Mucosa of gallbladder (tissue), 1 donor: ENCODE measurements at places on chromosomes 11 and 22.

DNA sequence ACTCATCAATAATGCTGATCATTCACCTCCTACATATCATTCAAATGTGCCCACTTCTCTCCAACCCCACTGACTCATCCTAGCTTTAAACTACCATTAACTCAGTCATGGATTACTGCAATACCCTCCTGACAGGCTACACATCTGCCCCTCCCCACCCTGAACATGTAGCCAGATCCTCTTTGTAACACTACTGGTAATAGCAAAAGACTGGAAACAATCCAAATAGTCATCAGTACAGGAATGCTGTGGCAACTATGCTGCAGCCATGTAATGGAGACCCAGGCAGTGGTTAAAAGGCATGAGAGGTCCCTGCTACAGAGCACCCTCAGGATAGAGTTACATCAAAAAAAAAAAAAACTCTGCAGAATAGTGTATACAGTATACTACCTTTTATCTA lies 16.6 kb downstream of the SLC43A3 start:
- no peak for DNase-seq

DNA sequence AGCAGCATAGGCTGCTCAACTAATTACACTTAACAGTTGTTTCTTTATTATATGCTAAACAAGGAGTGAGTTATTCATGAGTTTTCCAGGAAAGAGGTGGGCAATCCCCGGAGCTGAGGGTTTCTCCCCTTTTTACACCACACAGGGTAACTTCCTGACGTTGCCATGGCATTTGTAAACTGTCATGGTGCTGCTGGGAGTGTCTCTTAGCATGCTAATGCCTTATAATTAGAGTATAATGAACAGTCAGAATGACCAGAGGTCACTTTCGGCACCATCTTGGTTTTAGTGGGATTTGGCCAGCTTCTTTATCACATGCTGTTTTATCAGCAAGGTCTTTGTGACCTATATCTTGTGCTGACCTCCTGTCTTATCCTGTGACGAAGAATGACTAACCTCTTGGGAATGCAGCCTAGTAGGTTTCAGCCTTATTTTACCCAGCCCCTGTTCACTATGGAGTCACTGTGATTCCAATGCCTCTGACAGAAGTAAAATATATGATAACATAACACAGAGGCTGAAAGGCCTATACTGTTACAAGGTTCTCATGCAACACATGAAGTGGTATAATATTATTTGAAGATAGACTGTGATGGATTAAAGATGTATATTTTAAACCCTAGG lies 41.3 kb upstream of the RDX start:
- no peak for DNase-seq

DNA sequence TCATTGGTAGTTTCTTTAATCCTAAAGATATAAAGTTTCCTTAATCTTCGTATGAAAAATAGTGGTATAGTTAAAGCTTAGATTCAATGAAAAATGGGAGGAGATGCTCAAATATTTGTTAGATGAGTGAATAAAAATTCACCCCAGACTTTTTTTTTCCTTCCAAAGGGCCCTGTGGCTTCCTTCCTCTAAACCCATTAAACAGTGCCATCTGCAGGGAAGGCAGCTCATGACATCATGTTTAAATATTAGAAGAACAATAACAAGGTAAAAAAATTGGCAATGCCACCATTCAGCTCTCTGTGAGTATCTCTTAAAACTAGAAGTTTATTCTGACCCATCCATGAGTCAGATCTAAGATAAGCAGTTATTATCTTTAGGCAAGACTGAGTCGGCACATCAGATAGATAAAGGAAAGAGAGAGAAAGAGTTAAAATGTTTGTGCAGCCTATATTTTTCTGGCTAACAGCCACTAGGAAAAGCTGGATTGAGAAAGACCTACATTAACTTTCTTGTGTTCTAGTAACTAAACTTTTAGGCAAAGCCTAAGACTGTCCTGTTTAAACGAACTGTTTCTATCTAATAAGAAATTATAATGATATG lies 19.1 kb upstream of the OOSP1 start:
- peak; percentile 49 for DNase-seq

- DNase-seq: no peak
Measured at GRCh38 chr11:120129570-120129969, 8.3 kb downstream of the TRIM29 start.

GRCh38 chr11:78031629-78032028 lies 8.6 kb upstream of the KCTD14 start:
- DNase-seq: no peak

GRCh38 chr22:37169947-37170688 lies 17.9 kb downstream of the C1QTNF6 start:
- no peak for DNase-seq

DNA sequence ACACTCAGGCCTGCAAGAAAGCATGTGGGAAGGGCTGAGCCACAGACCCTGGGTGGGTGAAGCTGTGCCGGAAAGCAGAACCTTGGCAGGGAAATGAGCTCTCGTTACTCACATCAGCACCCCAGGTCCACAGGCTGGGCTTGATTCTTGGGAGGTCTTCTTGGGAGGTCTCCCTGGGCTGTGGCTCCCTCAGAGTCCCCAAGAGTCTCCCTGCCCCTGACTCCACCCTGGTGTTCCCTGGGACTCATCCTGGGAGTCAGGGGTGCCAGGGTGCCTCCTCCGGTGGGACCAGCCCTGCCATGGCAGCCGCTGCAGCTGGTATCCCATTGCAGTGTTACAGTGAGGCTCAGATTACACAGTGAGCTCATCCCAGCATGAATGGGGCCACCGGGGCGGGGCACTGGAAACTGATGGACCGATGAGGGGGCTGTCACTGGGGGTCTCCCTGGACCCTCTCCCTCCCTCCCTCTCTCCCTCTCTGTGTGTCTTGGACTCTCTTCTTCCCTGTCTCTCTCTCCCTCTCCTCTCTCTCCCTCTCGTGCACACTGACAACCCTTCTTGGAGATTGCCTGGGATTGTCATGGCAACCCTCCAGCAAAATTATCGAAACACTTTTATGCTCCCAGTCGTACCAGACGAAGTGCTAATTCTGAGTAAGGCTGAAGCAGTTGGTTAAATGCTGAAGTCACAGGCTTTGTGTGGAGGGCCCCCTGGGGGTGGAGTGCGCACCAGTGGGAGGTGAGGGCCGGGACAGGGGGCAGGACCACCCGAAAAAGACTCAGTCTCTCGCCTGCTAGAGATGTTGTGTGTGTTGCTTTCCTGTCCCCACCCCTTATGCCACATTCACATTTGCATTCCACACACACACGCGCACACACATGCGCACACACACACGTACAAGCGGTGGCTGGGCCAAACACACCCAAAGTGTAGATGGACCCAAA lies 8.6 kb upstream of the C11orf96 start:
- DNase-seq: no peak

DNA sequence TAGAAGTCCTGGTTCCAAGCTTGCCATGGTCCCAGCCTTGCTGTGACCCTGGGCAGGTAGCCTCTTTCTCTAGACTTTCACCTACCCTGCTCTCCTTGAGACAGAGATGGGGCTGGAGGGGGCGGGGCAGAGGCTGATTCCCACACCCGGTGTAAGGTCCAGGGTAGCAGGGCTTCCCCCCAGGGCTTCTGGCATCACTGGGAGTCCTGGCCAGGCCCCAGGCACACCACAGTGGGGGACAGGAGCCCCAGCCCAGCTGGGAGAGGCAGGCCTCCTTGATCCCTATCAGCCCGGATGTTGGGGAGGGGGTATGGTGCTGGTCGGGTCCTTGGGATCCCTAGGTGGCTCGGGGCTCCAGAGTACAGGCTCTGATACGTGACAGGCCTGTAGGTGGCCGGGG lies 1.7 kb upstream of the NUDT8 start:
- DNase-seq: no peak

GRCh38 chr22:42683578-42684283 lies 34.5 kb upstream of the CYB5R3 start:
- peak; percentile 66 for DNase-seq

DNA sequence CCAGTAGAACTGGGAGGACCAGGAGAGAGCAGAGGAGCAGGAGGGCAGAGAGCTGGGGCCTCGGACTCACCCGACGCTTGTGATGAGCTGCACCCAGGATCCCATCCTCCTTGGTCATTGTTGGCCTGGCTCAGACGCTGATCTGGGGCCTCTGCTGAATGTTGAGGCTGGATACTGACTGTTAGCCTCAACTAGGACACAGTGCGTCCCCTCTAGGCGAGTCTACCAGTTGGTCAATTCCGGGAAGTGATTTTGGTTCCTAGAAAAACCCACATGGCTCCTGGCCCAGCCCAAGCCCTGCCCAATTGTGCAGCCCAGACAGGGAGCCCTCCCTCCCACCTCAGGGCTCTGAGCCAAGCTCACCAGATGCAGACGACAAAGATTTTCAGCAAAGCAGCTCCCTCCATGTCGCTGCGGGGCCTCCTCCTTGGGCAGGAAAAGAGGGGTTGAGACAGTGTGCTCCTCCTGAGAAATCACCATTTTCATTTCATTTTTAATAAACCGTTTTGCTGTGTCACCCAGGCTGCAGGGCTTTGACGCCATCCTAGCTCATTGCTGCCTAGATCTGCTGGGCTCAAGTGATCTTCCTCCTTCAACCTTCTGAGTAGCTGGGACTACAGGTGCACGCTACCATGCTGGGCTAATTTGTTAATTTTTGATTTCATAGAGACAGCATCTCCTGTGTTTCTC lies at the start of gene APOL4:
Gene APOL4, minus strand, starts transcription at position 180 of the 690 bp plus-strand sequence. Its CDS starts 75 bp downstream, at position 105.
- peak; percentile 64 for DNase-seq

GRCh38 chr11:14342906-14343305 lies 16.1 kb downstream of the RRAS2 start:
- no peak for DNase-seq

GRCh38 chr11:66978717-66979116 lies 3.6 kb downstream of the C11orf86 start:
- no peak for DNase-seq

DNA sequence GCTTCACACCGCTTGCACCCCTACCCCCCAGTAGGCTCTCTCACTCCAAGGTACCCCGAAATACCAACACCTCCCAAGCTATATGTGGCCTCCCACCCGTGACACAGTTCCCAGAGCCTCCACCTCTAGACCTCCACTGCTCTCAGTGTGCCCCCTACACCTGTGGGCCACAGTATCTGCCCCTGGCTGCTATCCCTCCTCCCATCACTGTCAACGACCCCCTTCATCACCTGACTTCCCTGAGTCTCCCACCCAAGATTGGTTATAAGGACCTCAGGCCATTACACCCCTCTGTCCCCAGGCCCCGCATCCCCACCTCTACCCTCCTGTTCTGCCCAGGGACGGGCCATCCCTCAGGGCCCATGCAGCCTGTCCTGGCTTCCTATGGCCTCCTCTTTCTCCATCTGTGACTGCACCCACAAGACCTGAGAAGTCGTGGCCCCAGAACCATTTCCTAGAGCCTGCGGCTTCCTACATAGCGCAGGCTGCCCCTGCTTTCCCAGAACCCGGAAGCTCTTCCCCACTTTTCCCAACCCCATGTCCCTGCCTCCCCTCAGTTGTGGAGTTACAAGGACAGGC lies 734 bp downstream of the ACR start:
- no peak for DNase-seq

DNA sequence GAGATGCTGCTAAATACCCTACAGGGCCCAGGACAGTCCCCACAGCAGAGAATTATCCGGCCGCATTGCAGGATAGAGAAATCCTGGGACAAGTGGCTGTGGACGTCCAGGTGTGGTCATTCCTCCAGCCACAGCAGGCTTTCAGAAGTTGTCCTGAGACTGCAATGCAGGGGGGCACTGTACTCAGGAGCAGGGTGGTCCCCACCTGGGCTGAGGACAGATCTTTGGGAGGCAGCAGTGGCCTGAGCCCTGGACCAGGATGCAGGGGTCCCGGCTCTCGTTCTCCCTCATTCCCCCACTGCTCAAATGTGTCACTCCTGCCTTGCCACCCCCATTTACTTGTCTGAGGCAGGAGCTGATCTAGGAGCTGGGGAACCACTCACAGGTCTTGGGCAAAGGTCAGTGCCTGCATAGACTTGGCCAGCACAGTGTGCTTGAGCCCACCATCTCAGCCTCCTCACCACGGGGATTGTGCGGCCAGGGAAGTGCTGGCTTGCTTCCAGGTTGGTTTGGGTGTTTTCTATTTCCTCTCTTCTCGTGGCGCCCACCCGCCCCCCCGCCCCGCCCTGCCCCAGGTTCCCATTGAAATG lies 15.3 kb downstream of the LINC01488 start:
- DNase-seq: no peak

- no peak for DNase-seq
Measured at GRCh38 chr22:48686694-48687302, 1140.9 kb downstream of the BRD1 start.

DNA sequence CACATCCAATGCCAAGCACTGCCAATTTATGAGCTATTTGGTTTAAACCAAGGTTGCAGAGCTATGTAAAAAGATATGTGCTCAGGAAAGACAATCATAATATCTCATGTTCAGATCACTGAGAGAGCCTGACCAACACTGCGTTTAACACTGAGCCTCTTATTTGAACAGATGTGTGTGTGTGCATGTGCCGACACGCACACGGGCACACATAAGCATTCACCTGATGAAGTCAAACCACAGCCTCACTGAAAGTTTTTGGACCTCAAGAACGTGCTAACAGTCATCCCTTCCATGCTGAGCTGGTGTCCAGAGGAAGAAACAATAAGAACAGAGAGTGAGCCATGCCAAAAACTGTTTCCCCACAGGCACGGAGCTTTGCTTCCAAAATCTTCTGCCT lies 23.4 kb downstream of the HPS4 start:
- no peak for DNase-seq

- no peak for DNase-seq
Measured at GRCh38 chr11:82610671-82611070, 123.0 kb downstream of the FAM181B start.

DNA sequence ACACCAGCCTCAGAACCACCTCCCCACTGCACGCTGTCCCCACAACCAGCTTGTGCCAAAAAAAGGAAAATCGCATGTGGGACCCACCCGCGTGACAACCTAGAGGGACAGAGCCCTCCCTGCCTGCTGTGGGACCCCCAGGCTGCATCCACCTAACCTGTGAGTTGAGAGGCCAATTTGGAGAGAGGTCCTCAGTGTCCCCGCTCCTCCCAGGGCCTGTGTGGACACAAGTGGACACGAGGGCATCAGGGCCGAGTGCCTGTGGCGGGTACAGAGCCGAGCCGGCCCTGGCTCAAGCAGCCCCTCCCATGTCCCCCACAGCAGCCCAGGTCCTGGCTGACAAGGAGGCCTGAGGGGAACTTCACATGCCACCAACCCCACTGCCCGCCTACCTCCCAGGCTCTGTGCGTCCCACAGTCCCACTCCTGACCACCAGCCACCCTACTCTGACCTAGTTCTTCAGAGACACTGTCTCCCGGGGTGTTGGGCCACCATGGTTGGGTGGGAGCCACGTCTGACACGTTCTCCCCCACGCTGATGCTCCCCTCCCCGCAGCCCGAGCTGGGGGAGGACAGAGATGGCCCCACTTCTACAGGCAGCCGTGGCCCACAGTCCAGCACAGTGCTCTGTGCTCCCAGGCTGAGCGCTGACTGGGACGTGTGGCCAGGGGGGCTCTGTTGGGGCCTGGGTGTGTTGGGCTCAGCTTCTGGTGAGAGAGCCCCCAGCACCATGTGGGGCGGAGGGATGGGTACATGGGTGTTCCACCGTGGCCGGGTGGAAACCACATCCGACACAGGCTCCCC lies 19.2 kb downstream of the SELENOO start:
- no peak for DNase-seq

- DNase-seq: no peak
Measured at GRCh38 chr22:49141761-49142160, 685.9 kb downstream of the BRD1 start.

- DNase-seq: no peak
Measured at GRCh38 chr11:61472868-61473267, 35.7 kb upstream of the LRRC10B start.
